ENCODE measurements at places on chromosomes 6 and 20.

GRCh38 chr6:89186762-89187161 lies 30.4 kb downstream of the GABRR1 start:
- DNase-seq = no peak

DNA sequence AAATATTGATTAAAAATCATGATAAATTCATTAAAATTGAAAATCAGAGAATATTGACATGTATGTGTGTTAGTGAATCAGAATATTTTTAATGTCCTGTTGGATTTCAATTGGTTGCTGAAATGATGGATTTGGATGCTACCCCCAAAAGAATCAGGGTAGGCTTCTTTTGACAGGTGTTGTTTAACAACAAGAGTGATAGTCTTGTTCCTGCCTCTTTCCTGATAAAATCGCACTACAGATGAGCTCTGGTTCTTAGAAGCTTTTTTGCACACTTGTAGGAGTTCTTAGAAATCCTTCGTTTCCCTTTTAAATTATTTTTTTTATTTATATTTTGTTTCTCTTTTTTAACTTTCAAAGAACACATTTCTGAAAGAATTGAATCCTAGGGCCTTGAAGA lies 259.5 kb downstream of the FARS2 start:
- DNase-seq = no peak

DNA sequence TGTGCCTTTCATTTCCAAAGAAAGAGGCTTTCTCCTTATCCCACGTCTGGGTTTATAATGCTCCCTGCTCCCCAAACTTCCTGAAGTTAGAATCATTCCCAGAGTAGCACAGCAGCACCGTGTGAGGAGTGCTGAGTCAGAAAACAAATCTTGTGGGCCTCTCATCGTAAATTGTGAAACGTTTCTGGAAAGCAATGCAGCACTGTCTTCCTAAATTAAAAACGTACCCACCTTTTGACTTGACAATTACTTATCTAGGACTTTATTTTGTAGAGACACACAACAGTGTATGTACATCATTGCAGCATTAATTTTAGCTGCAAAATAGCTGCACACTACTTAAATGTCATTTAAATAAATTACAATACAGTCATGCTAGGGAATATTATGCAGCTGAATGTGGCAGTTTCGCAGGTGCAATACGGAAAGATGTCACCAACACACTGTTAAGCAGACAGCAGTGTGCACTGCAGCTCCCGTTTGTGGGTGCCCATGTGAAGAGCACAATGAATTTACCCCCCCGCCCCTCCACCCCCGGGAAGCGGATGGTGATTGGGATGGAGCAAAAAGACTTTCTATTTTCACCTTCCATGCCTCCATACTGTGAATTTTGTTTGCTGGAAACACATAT lies 30.8 kb downstream of the RRBP1 start:
- DNase-seq = no peak

DNA sequence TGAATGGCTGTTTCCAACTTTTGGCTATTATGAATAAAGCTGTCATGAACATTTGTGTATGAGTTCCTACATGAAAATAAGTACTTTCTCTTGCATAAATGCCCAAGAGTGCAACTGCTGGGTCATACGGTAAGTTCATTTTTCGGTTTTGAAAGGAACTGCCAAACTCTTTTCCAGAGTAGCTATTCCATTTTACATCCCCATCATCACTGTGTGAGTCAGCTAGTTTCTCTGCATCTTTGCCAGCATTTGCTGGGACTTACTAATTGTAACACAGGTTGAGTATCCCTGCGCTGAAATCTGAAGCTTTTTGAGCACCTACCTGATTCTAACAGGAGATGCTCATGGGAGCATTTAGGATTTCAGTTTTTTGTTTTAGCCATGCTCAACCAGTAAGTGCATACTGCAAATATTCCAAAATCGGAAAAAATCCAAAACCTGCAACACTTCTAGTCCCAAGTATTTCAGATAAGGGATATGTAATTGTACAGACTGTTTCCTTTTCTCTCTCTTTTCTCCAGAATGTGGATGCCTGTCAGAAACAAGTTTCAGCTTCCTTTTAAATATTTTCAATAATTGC lies 118.4 kb downstream of the DTNBP1 start:
- no peak for DNase-seq

DNA sequence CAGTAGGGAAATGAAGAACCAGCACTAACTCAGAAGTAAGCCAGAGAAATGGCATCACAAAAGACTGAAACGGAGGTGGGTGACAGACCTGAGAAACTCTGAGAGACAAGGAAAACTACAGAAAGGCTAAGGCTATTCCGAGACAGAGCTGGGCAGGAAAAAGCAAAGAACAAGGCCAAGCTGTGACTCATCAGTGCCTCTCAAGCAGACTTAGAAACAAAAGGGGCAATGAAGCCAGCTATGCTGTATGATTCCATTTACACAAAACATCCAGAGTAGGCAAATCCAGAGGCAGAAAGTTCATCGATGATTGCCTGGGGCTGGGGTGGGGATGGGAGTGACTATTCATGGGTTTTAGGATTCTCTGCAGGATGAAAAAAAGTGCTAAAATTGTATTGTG lies 50.0 kb downstream of the SLC23A2 start:
- DNase-seq = no peak

- DNase-seq = no peak
These were observed 133.3 kb downstream of the IPCEF1 start for GRCh38 chr6:154223296-154223695.

DNA sequence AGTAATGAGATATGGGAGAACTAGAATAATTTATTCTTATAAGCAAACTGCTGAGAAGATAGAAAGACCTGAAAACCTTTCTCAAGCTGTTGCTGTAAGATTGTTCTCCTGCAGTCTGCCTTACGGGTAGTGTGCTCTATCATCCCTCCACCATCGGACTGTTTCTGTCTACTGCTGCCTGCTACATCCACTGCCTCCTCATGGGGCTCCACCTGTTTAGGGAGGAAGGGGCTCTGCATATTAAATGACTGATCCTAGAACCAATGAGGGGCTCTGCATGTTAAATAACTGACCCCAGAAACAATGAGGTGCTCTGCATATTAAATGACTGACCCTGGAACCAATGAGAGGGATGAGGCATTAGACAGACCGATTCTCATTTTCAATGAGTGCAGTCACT lies 654.6 kb downstream of the KIF16B start:
- no peak for DNase-seq

DNA sequence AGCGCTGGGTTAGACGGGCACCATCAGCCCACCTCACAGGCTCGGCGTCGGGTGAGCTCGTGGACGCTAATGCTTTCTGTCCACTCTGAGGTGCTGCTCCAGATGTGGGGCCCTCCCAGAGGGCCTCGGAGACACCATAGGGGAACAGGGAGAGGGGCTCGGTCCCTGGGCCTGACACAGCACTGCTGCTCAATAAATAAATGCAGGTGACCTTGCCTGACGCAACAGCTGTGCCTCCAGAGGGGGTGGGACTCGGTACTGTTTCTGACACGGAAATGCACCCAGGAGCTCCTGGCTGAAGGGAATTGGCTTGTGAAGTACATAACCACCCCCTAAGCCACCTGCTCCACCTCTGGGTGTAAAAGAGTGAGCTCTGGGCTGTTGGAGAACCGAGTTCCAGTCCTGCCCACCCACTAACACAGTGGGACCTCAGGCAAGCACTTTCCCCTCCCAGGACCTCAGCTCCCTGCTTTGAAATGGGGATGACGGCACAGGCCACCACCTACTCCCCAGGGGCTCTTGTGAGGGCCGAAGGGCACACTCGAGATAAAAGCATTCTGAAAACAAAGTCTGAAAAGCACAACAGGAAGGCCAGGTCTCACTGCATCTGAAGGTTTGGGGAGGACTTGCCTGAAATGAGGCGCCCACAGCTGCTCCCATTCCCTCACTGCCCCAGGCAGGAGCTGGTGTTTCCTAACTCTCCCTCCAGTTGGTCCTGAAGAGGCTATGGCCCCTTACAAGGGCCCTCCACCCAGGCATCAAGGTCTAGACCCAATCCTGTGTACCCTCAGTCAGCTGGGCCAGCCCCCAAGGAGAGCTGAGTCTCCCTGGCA lies 6.7 kb downstream of the KCNK15 start:
- no peak for DNase-seq

DNA sequence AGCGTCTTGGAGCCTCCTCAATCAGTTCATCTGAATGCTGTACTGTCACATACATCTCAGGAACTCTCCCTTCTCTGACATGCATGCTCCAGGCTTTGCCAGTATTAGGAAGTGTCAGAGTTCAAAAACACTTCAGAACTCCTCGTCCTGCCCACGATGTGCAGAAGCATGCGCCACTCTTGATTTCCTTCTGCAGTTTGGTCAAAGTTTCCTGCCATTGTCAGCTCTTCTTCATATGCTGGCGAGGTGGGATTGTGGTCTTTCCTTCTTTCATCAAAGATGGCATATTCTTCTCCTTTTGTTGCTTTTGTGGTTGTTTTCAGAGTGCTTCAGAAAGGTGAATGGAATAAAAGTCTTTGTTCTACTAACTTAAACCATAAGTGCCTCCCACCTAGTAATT lies 21.0 kb downstream of the SLC13A3 start:
- no peak for DNase-seq

- DNase-seq = no peak
These were observed 16.2 kb upstream of the BCAS1 start for GRCh38 chr20:54086507-54087039.

GRCh38 chr6:165854061-165854862 lies 191.2 kb upstream of the PDE10A start:
- no peak for DNase-seq

DNA sequence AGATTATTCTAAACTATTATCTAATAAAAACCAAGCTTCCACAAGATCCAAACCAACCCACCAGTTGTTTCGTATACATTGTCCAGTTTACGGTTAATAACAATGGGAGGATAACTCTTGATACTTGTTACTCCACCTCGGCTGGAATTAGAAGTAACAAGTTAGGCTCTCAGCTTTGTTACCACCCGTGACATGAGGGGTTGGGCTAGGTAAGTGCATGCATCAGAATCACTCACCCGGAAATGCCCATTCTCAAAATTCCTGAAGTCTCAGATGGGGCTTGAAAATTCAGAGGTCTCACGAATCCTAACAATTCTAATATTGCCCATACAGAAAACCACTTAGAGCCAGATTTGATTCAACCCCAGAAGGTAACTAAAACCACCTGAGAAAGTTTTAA lies 27.0 kb upstream of the SERPINB1 start:
- no peak for DNase-seq

DNA sequence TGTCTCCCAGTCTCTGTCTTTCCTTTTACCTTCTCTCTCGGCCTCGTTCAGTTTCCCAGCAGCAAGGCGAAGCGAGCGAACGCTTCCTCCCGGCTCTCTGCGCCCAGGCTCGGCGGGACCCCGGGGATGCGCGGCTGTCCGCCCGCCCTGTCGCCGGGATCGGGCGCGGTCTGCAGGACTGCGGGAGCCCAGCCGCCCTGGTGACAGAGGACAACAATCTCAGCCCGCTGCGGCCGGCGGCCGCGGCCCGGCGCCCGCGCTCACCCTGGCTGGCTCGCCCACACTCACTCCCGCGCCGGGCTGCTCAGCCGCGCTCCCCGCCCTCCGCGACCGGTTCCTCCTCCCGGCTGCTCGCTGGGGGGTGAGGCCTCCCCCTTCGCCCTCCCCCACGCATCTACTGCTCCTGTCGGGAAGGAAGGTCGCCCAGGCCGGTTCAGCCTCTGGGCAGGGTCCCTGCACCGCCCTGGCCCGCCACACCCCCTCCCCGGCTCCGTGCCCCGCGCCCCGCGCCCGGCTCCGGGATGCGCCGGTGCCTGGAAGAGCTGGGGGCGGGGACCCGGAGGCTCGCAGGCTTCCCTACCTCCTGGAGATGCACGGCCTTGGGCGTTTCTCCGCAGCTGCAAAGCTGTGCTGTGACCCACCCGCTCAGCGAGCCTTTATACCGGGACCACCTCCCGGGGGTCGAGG lies 410 bp downstream of the SYNE1 start:
- no peak for DNase-seq

DNA sequence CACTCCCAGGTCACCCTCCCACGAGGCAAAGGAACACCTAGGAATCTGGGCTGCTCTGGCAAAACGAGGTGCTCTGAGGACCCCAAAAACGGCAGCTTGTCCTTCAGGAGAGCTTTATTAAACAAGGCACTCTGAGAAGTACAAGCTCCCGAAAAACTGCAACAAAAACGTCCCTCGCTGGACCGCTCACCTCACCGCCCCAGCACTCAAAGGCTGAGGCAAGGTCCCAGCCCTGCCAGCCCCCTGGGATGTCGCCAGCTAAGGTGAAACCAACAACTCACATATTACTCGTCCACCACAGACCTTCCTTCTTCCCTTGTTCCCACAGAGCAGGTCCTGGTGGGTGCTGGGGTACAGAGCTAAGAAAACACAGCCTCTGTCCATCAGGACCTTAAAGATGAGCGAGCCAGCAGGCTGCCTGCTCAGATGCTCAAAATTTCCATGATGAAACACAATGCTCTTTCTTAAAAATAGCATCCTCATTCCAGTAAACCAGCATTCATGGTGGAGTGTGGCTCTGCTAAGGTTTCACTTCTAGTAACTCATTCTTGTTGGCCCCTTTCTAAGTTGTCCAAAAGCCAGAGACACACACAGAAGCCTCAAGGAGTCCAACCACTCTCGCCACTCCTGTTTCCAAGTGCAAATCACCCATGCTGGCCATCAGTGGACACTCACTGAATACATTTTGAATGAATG lies 35.9 kb downstream of the ATP9A start:
- DNase-seq = no peak

DNA sequence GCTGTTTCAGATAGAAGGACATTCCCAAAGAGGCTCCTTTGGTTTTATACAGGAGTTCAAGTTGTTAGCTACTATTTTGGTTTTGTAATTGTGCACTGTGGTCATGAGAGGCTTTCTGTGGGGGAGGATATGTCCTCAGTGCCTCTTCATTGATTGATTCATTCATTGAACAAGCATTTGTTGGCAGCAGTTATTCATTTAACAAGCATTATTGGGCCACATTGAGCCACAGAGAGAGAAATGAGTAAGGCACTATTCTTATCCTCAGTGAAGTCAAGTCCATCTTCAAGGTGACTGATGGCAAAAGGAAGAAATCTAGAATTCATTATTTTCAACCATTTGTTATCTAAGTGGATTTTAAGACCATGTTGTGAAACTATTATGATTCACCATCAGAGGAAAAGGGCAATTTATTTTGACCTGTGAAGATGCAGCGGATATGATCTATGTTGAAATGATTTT lies 697.2 kb upstream of the CITED2 start:
- no peak for DNase-seq

GRCh38 chr6:106770081-106770480 lies 140.7 kb downstream of the QRSL1 start:
- DNase-seq = no peak

DNA sequence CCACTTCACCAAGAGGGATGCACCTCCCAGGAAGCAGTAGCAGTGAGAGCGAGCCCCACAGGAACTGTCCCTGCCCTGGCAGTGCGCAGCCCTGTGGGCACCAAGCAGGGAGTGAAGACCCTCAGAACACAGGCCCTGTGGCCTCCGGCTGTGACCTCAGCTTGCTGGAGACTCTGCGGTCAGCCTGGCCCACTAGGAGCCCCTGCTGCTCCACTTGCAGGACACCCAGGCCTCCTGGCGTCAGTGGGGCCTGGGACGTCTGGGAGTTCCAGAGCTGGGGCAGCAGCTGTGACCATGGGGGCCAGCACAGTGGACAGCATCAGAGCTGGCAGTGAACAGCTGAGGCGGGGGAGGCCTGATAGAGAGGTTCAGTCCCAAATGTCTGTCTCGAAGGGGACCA lies 28.3 kb downstream of the PXDC1 start:
- no peak for DNase-seq

Data from NCI-H2107 (cell line).